Stimulated activated naive CD8-positive, alpha-beta T cell treated with anti-CD3 and anti-CD28 coated beads, Interleukin-15, amount 100 ng/mL, for 72 hours (primary cell): ENCODE measurements at places on chromosomes 1 and 21.

- no peak for DNase-seq
Measured at GRCh38 chr1:59061876-59062275, 235.0 kb upstream of the FGGY start.

DNA sequence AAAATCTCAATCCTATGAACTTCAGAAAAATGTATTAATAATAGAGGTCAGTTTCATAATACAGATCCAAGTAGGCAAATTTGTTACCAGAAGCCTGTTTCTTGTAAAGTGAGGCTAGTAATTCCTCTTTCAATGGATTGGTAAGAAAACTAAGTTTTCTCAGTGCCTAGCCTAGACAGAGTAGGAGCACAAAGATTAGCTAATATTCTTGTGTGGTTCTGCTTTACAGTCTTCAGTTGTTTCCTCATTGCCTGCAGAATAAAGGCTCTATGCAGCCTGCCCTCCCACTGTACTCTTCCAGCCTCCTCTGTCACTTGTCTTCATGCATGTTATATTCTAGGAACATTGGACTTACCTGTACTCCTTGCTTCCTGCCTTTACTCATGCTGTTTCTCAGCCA, 2.4 kb upstream of the PPP1R15B start:
- DNase-seq = no peak

DNA sequence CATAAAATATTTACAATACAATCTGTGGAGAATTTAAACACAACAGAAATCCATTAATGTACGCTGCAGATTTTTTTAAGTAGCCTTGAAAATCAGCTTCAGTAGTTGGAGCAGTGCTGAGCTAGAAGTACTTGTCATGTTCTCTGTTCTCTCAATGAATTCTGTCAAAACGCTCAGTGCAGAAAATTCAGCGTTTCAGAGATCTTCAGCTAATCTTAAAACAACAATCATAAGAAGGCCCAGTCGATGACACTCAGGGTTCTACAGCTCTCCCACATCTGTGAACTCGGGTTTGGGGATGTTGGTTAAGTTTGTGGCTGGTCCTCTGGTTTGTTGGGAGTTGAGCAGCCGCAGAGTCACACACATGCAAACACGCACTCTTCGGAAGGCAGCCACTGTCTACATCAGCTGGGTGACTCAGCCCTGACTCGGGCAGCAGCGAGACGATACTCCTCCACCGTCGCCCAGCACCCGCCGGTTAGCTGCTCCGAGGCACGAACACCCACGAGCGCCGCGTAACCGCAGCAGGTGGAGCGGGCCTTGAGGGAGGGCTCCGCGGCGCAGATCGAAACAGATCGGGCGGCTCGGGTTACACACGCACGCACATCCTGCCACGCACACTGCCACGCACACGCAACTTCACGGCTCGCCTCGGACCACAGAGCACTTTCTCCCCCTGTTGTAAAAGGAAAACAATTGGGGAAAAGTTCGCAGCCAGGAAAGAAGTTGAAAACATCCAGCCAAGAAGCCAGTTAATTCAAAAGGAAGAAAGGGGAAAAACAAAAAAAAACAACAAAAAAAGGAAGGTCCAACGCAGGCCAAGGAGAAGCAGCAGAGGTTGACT, 161.2 kb downstream of the RUNX1 start:
- DNase-seq = peak; percentile 86

GRCh38 chr1:157279138-157279801, 141.1 kb upstream of the ETV3 start:
- no peak for DNase-seq

DNA sequence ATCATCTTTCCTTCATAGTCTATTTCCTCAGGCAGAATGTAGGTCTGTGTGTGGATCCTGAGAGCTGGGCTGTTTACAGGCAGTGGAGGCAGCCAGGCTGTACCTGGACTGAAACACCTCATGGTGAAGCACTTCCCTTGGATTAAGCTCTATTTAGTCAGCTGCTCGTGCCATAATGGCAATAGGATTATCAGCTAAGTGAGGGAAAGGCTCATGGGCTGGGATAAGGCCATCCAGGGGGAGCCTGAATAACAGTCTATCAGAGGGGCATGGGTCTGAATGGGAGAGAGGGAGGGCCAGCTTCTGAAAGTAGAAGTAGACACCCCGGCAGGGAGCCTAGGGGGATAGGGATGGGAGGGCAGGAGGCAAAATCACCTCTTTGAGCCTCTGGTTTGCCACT, 8.3 kb downstream of the RNASEL start:
- no peak for DNase-seq

DNA sequence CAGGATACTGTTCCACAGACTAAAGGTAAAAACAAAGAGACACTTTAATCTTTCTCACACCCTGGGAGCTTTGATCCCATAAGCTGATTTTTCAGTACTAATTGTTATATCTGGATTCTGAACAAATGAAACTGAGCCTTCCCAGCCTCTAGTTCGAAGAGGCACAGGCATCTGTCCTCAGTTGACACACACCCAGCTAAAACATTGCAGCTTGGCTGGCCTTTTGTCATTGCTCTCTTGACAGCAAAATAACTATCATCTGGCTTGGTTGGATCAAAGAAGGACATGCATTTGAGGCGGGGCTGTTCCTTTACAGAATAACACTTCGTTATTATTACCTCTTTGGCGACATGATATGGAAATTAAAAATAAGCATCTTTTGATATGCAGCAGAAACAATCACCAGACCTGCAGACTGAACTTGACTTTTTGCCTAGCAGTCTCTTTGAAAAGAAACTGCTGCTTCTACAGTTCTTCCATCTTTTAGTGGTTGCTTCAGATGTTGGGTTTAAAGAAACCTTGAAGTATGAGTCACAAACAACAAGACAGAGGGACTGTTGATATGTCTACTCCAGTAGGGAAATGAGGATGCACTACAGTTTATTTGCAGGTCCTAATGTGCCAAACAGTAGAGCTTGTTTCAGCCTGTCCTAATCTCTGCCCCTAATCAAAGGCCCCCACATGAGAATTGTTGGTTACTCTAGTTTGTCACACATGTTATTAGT, 166.5 kb downstream of the TPR start:
- DNase-seq = no peak

DNA sequence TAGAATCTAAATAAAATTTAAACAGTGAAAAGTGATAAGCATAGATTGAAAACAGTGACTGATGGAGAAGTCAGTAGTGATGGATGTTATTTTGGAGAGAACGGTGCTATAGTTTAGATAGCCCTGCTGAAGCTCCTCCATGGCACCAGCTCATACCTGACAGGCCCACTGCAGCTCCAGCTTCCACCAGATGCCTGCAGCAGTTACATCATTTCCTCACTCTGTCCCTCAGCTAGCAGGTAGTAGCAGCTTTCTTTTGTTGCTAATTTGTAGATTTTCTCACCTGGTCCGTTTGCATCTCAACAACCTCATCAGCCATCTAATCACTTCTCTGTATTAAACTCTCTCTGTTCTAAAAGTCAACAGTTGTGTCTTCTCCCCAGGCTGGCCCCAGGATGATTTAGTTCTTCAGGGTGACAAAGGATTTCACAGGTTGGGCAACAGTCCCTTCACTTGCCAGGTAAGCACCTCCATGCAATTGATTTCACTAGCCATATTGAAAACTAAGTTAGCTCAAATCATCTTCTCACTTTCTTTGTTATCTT, 128.3 kb downstream of the LMX1A start:
- DNase-seq = no peak

GRCh38 chr1:32400876-32401631, 6.8 kb upstream of the BSDC1 start:
- DNase-seq = peak; percentile 34

DNA sequence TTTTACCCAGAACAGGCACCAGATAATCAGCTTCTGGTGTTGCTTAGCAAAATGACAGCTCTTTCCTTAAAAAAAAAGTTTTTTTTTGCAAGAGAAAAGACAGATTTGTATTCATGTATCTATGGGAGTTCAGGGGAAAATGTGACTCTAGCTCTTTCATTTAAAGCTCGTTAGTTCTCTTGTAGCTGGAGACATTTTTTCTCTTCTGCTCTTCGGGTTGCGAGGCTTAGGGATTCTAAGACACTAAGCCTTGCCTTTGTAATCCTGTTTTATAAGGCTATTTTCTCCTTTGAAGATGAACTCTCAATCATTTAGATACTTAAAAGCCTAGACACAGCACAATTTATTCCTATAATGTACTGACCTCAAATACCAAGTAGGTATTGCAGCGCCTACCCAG, 40.3 kb upstream of the EDARADD start:
- no peak for DNase-seq

GRCh38 chr1:76425201-76426145, 350.9 kb downstream of the ST6GALNAC3 start:
- DNase-seq = no peak

DNA sequence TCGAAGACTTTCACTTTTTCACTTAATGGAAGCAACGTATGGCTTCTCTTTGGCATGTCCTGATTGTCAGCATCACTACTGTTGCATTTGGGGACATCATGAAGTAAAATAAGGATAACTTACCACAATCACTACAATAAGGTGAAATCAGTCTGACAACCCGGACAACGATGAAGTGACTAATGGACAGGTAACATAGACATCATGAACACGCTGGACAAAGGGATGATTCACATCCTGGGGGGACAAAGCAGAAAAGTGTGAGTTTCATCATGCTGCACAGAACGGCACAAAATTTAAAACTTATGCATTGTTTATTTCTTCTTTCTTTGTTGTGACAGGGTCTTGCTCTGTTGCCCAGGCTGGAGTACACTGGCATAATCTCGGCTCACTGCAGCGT, 53.9 kb downstream of the FH start:
- no peak for DNase-seq

DNA sequence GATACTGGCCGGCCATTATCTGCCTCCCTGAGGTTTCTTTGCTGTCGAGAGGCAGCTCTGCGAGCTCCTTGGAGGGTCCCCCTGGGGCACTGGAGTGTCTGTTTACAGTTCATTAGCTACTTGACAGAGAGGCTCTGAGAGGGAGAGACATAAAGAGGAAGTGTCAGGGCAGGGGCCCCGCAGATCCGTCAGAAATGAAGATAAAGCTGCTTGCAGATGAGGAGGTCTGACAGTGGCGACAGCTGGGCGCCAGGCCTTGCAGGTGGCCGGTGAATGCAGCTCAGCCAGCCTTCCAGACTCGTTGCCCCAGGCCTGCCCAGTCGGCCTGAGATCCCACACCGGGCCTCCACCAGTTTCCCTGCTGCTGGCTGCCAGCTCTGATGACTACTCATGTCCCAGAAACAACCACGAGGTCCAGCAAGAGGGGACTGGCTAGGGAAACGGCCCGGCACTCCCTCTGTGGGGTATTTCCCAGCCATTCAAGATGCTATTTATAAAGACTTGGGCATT, 84.7 kb downstream of the DISP3 start:
- DNase-seq = no peak

- peak; percentile 89 for DNase-seq
Measured at GRCh38 chr1:32335790-32336590, at the start of gene MARCKSL1. MARCKSL1 (minus strand) TSS chr1:32336233; CDS start chr1:32336033, 200 bp downstream.

GRCh38 chr1:31099293-31100032, 33.9 kb upstream of the PUM1 start:
- DNase-seq = no peak

DNA sequence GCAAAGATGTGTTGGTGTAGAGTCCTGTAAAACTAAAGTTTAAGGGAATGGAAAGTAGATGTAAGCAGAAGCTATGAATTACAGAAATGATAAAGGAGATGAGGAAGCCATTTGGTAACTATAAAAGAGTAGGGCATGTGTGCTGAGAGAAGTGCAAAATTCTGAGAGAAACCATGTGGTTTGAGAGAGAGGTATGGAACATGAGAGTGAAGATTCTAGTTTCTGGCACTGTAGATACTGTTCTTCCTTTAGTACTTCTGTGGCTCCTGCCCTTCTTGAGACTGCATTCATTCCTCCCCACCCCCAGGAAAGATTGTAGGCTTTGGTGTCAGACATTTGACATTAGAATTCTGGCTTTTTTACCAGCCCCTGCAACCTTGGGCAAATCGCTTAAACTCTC, 15.4 kb downstream of the RALGPS2 start:
- DNase-seq = no peak

- DNase-seq = no peak
Measured at GRCh38 chr1:68132426-68133130, 82.2 kb upstream of the DIRAS3 start.

DNA sequence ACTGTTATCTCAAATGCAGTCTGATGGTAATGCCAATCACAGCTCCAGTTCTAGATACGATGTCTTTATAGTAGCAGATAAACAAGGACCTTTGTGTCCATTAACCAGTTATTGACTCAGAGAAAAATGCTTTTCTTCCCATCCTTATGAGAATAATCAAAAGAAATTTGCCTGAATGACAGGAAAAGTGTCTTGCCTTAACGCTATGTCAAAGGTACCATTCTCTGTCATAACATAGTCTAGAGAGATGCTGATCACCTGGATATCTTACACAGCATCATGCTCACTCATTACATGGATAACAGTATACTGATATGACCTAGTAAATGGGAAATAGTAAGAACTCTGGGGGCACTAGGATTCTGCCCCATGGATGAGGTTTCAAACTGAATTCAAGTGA, 151.7 kb upstream of the NEGR1 start:
- no peak for DNase-seq

- no peak for DNase-seq
Measured at GRCh38 chr1:26138974-26139558, 19.8 kb upstream of the FAM110D start.

- peak; percentile 82 for DNase-seq
Measured at GRCh38 chr1:207825719-207826556, 74.1 kb downstream of the CD46 start.

GRCh38 chr1:4050998-4051397, 150.9 kb upstream of the C1orf174 start:
- DNase-seq = no peak

- DNase-seq = no peak
Measured at GRCh38 chr1:223000632-223001031, 142.4 kb downstream of the TLR5 start.

GRCh38 chr1:150575518-150576366, 3.7 kb downstream of the MCL1 start:
- DNase-seq = no peak

DNA sequence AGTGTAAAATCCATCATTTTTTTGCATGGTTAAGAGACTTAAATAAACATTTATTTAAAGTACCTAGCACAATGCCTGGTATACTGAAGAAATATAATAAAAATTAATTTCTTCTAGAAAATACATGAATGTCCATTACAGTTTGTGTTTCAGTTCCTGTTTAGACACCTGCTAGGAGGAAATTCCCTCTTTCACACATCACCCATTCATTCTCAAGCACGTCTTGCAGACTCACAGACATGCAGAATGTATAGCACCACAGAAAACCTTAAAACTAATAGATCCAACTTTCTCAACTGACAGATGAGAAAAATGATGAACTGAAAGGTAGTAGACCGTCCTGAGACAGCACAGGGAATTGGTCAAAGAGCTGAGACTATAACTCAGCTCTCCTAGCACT, 172.2 kb upstream of the C8B start:
- no peak for DNase-seq

GRCh38 chr1:103087256-103087655, 21.1 kb downstream of the COL11A1 start:
- DNase-seq = no peak

DNA sequence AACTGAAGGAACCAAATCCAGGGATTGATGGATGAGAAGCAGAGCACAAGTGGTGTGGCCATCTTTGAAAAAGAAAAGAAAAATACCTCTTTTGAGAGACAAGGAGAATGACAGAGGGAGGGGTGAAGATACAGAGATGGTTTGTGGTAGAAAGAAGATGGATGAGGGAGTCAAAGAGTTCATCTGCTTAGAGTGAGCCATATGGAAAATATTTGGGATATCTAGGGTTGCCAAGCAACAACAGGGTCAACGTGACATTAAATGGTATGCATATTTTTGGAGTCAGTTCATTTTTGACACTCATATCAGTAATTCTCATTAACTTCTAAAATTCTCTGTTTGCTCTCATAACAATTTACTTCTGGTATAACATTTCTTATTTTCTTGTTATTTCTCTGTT, 50.7 kb downstream of the MACF1 start:
- DNase-seq = no peak

GRCh38 chr1:3641816-3642215, 8.1 kb downstream of the WRAP73 start:
- DNase-seq = no peak
